ENCODE measurements at places on chromosomes 1 and 21.

DNA sequence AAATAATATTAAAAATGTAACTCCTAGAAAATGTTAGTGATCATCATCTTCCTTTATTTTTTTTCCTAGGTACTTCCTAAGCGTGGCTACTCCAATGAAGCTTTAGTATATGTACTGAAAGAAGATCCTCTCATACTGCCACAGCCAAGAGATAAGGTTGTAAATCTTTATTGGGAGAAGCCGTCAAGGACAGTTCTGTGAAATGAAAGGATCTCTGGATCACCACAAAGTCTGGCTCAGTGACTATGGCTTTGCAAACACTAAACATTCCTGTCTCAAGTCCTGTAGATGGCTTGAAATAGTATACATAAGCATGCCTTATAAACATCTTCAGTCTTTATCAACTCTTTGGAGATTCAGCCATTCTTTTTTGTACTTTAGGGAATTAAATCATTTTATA is 61.2 kb upstream of the DPH5 start:
- no peak for DNase-seq

DNA sequence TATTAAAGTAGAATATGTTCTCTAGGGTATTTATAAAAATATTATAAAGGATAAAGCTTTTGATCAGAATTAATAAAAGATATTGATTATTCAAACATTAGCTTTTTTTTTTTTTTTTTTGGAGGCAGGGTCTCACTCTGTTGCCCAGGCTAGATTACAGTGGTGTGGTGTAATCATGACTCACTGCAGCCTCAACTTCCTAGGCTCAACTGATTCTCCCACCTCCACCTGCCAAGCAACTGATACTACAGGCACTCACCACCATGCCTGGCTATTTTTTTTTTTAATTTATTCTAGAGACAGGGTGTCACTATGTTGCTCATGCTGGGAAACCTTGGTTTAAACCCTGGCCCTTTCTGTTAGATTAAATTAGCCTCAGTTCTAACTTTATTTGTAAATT is 188.3 kb downstream of the CLEC20A start:
- DNase-seq = no peak

DNA sequence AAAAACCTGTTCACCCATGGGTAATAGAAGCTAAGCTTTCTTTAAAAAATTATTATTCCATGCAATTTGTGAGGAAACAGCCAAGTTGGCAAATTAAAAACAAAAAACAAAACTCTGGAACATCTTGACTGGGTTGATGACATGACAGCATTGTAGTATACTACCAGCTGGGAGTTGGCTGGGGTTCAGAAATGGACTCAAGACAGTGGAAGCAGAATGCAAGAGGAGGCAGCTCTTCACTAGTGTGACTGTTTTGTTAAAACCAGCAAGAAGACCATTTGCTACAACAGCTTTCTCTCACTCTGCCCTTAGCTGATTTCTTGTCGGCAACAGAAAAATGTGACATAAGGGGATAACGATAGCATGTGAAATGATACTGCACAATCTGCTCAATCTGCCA is 1298.9 kb upstream of the ADGRL4 start:
- DNase-seq = no peak

DNA sequence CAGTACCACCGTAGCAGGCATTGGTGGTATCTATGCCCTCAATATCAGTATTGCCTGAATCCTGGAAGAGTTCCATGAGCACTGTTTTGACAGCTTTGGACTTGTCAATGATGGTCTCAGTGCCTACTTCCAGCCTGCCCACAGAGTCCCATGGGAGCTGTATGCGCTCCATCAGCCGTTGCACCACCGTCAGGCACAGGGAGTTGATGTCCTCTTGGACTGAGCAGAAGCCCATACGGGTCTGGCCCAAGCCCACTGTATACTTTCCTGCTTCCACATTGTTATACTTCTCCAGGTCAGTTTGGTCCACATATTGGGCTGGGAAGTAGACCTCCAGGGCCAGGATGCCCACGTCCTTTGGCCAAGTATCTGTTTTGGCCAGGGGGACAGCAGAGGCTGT is 4.5 kb downstream of the HMGCS2 start:
- DNase-seq = no peak

DNA sequence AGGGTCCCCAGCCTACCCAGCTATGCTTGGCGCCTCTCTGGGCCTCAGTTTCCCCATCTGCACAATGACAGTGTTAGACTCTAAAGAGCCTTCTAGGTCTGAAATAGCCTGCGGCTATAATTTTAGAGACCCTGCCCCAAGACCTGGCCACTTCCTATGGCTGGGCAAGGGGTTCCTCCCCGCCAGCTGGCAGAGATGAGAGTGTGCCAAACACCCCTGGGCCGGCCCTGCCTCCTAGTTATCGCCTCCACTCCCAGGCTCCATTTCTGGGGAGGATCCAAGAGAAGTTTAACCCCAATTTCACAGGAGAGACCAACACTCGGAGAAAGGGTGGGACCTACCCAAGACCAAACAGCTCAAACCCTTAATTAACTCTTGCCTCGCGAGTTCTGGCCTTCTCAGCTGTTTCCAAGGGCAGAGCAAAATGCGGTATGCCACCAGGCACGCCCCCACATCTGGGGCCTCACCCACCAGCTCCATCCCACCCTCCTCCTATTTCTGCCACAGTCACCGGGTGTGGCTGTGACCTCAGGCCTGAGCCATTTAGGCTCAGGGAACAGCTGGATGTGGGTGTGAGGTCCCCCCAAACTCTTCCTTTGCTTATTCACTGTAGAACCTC is 35.7 kb downstream of the TTC39A start:
- DNase-seq = no peak

- DNase-seq = no peak
These were observed 37.0 kb upstream of the ATP6V1G3 start for GRCh38 chr1:198577444-198577843.

GRCh38 chr1:232417636-232418248 is 212.2 kb downstream of the SIPA1L2 start:
- no peak for DNase-seq

DNA sequence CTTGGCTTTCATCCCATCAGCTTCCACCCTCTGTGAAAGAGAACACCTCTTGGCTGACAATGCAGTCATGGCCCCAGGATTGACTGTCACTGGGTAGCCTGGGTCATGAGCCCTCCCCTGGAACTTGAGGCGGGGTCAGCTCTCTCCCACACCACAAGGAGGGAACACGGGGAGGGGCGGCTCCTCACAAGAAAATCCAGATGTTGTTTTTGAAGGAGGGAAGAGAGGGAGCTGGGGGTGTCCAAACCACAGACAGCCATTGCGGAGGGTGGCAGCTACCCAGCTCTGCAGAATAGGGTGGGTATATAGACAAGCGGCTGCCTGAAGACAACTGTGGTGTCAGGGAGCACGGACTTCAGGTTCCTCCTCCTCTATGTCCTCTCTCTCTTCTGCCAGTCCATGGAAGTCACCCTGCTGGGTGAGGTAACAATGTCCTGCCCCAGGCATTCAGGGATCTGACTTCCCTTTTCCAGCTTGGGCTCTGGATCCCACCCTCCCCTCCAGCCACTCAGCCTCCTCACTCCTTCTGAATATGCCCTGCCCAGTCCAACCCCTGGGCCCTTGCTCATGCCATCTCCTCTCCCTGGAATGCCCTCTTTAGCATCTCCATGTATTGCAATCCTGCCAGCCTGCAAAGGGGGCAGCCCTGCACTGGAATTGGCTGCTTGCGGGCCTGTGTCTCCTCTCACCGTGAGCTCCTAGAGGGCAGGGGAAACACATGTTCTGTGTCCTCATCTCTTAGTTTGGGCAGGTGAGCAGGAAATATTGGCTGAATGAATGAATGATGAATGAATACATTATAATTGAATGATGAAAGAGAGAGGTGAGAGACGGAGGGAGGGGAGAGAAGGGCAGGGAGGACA is 60.9 kb upstream of the RUNX3 start:
- no peak for DNase-seq

- no peak for DNase-seq
These were observed 4.4 kb downstream of the TGFB2 start for GRCh38 chr1:218349348-218350034.

DNA sequence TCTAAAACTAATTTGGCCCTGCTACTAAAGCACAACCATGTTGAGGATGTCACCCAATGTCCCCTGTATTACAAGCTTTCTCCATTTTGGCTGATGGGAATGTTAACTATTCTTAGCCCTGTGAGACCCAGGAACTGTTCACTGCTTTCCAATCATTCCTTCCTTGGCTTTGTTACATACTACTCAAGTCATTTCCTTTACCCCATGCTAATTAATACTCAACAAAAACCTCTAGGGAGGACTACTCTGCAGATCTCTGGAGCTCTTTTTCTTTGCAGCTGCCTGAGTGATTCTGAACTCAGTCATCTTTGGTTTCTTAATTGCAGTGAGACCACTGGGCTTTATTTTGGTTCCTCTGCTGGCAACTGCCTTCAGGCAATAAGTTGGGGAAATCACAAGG is 23.3 kb upstream of the RPE65 start:
- DNase-seq = no peak

- no peak for DNase-seq
These were observed 29.2 kb downstream of the IGSF5 start for GRCh38 chr21:39774227-39774626.

- no peak for DNase-seq
These were observed 3.6 kb upstream of the ADAMTSL4 start for GRCh38 chr1:150545486-150546032.

DNA sequence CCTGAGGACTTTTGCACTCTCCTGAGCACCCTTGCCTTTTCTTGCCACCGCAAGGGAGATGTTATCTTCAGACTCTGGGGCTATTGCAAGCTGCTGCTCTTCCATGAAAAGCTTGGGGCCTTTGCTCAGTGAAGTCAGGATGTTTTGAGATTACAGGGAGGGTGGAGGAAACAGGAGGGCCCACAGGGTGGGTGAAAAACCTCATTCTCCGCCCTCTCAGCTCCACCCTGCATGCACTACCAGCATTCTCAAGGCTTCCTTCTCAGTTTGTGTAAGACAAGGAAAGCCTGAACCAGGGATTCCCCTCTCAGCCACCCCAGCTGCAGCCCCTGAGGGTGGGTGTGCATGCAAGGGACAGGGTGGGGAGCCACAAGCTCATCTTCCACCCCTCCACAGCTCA is 25.8 kb upstream of the ZNF648 start:
- no peak for DNase-seq

- no peak for DNase-seq
These were observed 25.1 kb upstream of the PLEKHA6 start for GRCh38 chr1:204384636-204385352.

GRCh38 chr1:30842697-30843354 is 65.7 kb downstream of the SDC3 start:
- no peak for DNase-seq

- no peak for DNase-seq
These were observed 154.6 kb downstream of the C1orf94 start for GRCh38 chr1:34331020-34331926.

All from CD4-positive, CD25-positive, alpha-beta regulatory T cell (primary cell).